Prostate gland (tissue), 2 donors: ENCODE measurements at places on chromosomes 16 and 17. TPM values are rescaled to one million over a fixed set of nuclear protein-coding genes. Genes with fewer than 3 reads are reported as not detected.

GRCh38 chr17:41394254-41394996 is 3.0 kb downstream of the KRT31 start:
- DNase-seq = peak; percentile 16

GRCh38 chr17:44438636-44439035 is 49.2 kb upstream of the ITGA2B start:
- no peak for DNase-seq

- no peak for DNase-seq
These were observed 39.3 kb upstream of the MAP2K6 start for GRCh38 chr17:69375229-69375628.

DNA sequence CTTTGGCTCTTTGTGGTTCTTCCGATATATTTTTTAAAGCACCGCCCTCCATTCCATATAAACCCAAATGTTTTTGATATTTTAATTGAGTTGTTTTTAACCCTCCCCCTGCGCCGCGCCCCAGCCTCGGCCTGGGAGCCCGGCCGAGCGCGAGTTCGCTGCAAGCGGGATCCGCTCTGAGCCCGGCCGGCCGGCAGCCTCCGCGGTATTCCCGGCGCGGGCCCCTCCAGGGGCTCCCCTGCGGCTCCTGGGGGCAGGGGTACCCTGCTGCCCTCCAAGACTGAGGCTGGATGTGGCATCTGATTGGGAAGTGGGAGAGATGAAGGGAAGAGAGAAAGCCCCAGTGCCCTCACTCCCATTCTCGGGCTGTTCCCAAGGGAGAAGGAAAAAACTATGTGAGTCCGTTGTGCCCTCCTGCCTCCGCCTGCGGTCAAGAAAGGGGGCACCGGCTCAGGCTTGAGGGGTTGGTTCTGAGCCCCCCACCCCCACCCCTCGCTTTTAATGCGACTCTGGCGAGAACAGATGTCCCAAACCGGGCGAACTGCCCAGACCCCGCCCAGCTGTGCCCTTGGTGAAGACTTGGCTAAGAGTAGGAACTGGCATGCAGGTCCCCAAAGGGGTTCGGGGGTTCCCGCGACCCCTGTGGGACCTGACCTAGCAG is 8.6 kb downstream of the NEUROD2 start:
- DNase-seq = no peak

- DNase-seq = no peak
These were observed 13.7 kb upstream of the RANGRF start for GRCh38 chr17:8274816-8275215.

DNA sequence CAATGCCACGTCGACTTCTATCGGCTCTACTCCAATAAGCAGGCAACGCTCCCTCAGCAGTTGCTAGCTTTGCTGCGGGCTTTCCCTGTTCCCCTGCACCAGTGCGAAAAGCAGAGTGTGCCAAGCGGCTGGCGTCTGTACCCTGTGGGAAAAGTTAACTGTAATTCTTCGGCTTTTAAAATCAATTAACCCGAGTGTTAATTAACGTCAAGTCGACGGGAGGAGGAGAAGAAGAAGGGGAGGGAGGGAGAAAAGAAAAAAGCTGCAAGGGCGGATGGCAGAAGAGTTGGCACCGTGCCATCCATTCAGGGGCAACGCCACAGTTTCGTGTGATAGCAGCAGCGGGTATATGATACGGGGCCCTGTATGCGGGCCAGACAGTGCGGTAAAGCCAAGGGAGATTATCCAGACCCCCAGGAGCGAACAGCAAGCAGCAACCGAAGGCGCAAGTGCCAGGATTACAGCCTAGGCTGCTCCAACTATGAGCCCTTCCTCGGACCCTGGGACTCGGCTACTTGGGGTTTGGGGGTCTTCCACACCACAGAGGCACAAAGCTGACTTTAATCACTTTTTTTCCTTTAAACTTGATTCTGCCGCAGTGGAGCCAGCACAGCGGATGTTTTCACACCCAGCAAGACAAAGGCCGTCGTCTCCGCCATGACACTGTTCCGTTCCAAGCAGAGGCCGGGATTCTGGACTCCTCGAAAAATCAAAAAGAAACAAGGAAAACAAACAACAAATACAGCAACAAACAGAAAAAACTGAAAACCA is 253.8 kb upstream of the PMFBP1 start:
- DNase-seq = no peak

DNA sequence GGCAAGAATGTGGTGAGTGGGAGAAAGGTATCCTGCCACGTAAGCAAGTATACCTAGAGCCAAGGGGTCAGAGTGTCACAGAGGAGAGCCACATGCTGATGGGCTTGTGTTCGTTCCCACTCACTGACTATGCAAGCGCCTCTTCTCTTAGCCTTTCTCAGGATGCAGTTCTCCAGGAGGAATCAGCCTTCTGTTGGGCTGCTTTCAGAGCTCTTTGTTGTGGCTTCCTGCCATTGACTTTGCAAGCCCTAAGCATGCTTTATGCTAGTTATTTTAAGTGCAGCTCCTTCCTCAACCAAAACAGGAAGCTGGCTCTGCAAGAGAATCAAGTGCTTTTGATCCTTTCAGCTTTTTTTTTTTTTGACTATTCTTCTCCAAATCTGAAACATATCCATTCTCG is 66.6 kb downstream of the SIAH1 start:
- no peak for DNase-seq

- no peak for DNase-seq
These were observed 41.9 kb upstream of the SKAP1 start for GRCh38 chr17:48471817-48472410.

GRCh38 chr17:63431939-63432804 is 13.9 kb downstream of the CYB561 start:
- peak; percentile 48 for DNase-seq

DNA sequence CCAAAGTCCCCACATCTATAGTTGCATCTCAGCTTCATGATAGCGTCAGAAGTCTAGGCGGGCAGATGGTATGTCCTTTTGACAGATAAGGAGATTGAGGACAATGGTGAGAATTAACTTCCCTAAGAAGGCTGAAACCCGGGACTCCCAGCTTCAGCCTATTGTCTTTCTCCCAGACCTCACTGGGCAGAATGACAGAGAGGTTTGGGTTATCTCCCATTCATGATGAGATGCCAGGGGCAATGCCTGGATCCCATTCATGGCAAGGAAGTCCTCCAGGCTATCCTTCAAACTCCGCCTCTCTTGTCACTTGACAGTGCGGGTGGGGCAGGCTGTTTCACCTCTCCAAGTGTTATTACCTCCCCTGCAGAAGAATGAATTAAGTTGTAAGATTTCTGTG is 100.3 kb downstream of the IRX5 start:
- no peak for DNase-seq

- no peak for DNase-seq
These were observed 24.2 kb downstream of the TPSD1 start for GRCh38 chr16:1279945-1280589.

- peak; percentile 27 for DNase-seq
These were observed 46.6 kb downstream of the PLD6 start for GRCh38 chr17:17159571-17159970.

DNA sequence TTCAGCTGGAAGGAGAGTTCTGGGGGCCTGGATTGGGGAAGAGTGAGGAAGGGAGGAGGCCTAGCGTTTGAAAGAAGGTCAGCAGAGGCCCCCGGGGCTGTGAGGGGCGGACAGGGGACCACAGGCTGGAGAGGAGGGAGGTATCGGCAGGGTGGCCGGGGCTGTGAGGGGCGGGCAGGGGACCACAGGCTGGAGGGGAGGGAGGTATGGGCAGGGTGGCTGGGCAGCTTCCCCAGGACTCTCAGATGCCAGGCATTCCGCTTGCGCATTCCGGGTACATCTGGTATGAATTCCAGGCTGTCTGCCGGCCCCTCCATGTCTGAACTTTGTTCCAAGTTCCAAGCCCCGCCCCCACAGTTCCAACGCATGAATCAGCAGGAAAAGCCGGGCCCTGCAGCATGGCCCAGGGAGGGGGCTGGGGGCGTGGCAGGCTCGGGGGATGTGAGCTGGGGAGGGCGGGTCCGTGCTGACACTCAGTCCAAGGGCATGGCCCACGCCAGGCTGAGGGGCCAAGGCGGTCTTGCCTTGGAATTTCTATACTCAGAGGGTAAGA is 4.3 kb upstream of the TLCD2 start:
- DNase-seq = peak; percentile 93

GRCh38 chr16:49458243-49458642 is 84.6 kb downstream of the C16orf78 start:
- DNase-seq = no peak

GRCh38 chr16:57366544-57367040 is 5.7 kb upstream of the CX3CL1 start:
- DNase-seq = no peak

DNA sequence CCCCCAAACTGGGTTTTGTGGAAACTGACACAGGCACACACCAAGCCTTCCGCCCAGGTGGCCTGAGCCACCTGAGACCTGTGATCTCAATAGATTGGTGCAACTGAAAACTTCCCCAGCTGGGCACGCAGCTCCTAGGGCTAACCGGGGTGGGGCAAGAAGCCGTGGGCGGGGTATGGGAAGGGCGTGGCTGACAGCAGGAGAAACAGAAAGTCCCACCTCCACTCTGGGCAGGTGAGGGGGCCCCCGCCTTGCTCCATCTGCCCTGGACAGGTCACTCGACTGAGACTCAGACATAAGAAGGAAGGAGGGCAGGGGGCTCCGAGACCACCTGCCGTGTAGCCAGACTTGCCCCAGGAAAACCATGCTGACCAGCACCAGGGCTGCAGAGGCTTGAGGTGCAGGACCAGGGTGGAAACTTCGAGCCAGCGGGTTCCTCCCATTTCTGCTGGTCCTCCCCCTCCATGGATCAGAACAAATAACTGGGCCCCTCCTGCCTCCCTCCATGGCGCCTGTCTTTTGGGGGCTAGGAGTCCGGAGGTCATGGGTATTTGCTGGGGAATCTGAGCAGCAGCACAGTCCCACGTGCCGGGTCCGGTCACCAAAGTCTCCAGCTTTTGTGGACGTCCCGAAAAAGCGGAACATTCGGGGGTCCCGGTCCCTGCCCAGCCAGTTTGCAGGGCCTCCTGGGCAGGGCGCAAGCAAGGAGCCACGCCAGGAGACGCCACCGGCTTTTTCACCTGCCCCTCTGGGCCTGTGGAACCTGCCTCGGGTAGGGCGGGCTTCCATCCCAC is 1.3 kb downstream of the TIMP2 start:
- DNase-seq = peak; percentile 75

DNA sequence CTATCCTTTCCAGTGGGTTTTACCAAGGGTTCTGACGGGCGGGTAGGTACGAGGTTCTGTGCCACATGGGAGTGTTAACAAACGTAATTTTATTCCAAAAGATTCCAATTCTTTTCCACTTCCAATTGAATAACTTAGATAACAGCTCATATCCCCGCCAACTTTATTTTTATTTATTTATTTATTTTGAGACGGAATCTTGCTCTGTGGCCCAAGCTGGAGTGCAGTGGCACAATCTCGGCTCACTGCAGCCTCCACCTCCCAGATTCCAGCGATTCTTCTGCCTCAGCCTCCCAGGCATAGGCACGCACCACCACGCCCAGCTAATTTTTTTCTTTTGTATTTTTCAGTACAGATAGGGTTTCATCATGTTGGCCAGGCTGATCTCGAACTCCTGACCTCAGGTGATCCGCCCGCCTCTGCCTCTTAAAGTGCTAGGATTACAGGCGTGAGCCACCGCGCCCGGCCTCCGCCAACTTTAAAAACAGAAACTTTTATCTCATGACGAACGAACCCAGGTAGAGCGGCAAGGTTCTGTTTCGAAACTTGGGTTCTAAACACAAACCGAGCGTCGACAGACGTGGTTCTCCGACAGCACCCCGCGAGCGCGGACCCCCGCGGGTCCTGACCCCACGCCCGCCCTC is 613 bp downstream of the ECI1 start:
- no peak for DNase-seq

GRCh38 chr16:34801875-34802274 is 1342.5 kb downstream of the TP53TG3F start:
- DNase-seq = no peak

GRCh38 chr17:42980766-42981397 is 517 bp downstream of the RUNDC1 start:
- peak; percentile 50 for DNase-seq

DNA sequence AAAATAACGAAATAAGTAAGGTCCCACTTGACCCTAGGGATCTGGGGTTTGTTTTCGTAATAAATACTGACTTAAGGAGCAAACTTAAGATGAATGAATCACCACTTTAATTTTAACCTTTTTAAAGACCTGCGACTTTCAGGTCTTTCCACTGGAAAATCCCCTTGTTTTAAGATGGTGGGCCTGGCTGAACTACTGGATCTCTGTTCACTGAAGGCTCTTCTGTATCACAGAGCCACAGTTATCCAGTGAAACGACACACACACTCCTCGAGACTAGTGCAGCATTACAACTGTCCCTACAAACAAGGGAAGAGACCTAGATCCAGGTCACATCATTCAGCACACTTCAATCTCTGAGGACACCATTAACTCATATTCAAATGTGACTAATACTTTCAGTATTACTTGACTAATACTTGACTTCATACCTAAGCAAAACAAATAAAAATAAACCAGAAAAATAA is 299.0 kb downstream of the CEP112 start:
- no peak for DNase-seq

GRCh38 chr17:8158267-8159031 is 4.3 kb downstream of the VAMP2 start:
- peak; percentile 90 for DNase-seq

DNA sequence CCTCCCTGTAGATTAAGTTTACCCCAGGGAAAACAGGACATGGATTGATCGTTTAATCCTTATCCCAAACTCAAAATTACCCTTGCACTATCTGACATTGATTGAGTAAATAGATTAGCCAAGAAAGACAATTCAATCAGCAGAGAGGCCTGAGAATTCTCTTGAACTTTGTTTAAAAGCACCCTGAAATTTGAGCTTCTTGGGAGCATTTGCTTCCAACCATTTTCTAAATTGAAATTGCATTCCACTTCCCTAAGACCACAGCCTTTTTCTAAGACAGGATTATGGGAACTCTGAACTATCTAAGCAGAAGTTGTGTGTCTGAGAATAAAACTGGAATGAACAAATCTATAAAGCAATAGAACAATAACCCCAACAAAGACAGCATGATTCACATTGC is 76.6 kb upstream of the TNRC6A start:
- no peak for DNase-seq

- DNase-seq = no peak
These were observed 6.4 kb downstream of the SDK2 start for GRCh38 chr17:73637866-73638265.

GRCh38 chr17:9533441-9533840 is 42.2 kb downstream of the STX8 start:
- no peak for DNase-seq

GRCh38 chr17:42691021-42691545 is 8.8 kb downstream of the CNTNAP1 start:
- no peak for DNase-seq

- peak; percentile 47 for DNase-seq
These were observed 21.7 kb upstream of the VWA3A start for GRCh38 chr16:22070361-22071330.

Gene GRAPL
- 4.3 TPM for total RNA-seq

Gene SEZ6L2
- 60.7 TPM for total RNA-seq

Gene CES3
- 0.80 TPM for total RNA-seq

Gene CCDC144A
- total RNA-seq = 24.7 TPM

Gene CACNG4
- total RNA-seq = 9.5 TPM

Gene IL4R
- total RNA-seq = 30.7 TPM

Gene PRCD
- total RNA-seq = 0.85 TPM

Gene TEX14
- 0.50 TPM for total RNA-seq

Gene CNGB1
- total RNA-seq = not detected

Gene TNFSF13
- 20.4 TPM for total RNA-seq
